ENCODE measurements at places on chromosomes 7 and 10. TPM values are rescaled to one million over a fixed set of nuclear protein-coding genes. Genes with fewer than 3 reads are reported as not detected.

DNA sequence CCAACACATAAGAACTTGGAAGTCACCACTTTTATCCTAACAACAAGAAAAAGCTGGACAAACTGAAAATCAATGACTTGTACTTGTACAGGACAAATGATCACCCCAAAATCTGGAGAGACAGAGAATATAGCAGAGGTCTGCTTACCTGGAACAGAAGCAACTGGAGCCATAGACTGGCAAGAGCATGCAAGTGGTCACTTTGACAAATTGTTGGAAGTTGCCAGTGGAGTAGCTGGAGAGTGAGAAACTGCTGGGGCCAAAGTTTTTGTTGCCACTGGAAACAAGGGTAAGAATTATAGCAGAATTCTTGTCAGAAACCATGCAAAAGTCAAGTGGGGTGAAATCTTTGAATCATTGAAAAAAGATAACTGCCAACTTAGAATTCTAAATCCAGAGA, 35.2 kb downstream of the NPY start:
- no peak for DNase-seq

- no peak for DNase-seq
Measured at GRCh38 chr7:102255501-102255900, 31.2 kb upstream of the SH2B2 start.

- DNase-seq, result no peak
Measured at GRCh38 chr10:85671530-85671929, 695.1 kb downstream of the GRID1 start.

- DNase-seq, result no peak
Measured at GRCh38 chr10:132397671-132398565, 918 bp downstream of the PWWP2B start.

GRCh38 chr7:69624435-69625230, 26.4 kb downstream of the AUTS2 start:
- no peak for DNase-seq

GRCh38 chr10:128095027-128095752, 31.0 kb downstream of the MKI67 start:
- DNase-seq, result no peak

- peak; percentile 88 for DNase-seq
Measured at GRCh38 chr7:87220026-87220733, 648 bp upstream of the TMEM243 start.

HYAL4 gene
- not detected for polyA plus RNA-seq

FAM149B1 gene
- 6.9 TPM for polyA plus RNA-seq

NUTM2A gene
- 0.15 TPM for polyA plus RNA-seq

UCN3 gene
- polyA plus RNA-seq, result 0.11 TPM
